ENCODE measurements at places on chromosomes 16 and 17.

GRCh38 chr17:61127960-61128359 lies 271.7 kb upstream of the TBX2 start:
- DNase-seq: no peak

DNA sequence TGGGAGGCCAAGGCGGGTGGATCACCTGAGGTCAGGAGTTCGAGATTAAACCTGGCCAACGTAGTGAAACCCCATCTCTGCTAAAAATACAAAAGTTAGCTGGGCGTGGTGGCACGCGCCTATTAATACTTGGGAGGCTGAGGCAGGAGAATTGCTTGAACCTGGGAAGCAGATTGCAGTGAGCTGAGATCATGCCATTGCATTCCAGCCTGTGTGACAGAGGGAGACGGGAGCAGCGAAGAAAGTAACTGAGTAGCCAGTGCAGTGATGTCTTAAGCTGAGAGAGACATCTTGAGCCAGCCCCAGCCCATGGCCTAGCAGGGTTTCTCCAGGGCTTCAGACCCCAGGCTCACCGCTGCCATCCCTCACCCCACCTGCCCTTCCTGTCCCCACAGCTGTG lies 9.8 kb upstream of the SMIM5 start:
- DNase-seq: no peak

- no peak for DNase-seq
These were observed 7.1 kb downstream of the COPZ2 start for GRCh38 chr17:48030531-48030930.

DNA sequence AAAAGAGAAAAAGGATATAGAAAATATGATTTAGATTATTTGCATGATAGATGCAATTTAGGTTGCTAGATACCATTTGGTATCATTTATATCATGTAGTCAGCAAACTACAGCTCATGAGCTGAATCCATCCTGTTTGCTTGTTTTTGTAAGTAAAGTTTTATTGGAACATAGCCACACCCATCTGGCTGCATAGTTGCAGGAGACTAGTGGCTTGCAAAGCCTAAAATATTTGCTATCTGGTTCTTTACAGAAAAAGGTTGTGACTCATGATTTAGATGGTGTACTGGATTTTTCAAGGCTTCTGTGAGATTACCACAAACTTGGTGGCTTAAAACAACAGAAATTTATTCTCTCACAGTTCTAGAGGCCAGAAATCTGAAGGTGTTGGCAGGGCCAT lies 49.9 kb downstream of the MAP2K4 start:
- DNase-seq: peak; percentile 52

- peak; percentile 71 for DNase-seq
These were observed 24.6 kb upstream of the LRRC75A start for GRCh38 chr17:16516594-16517051.

DNA sequence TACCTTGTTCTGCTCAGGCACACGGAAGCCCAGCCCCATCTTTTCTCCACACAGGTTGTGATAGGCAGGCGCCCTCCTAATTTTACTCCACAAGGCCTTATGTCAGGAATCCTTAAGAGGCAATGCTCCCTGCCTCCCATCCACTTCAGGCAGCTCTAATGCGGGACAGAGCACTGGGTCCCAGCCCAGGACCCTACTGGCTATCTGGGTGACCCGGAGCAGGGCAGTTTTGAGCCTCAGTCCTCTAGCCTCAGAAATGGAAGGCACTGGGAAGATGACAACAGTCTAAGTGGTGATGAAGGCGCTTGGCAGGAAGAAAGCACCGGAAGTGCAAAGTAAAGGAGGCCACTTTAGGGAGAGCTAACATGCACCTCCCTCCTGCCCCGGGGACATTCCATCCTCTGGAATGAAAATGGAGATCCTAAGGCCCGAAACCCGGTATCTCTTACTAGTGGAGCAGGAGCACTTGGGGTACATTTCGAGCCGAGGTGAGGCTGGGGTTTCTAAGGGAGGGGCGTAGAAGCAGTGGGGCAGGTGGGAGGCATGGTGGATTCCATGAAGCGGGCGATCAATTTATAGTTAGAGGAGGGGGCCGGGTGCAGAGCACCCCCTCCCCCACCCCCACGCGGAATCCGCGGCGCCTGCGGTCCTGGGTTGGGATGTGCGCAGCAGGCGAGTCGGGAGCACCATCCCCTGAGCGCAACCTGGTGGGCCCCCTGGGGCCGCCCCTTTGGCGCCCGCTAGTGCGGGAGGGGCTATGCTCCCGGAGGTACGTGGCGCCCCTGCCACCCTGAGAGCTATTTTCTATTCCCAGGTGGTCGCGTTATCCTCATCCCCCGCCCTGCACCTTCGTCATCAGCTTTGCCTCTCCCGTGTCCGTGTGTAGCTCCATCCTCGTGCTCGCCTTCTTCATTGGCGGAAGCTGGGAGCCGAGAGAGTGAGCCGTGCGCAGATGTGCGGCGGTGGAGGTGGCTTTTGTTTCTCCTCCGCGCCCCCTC lies 4.9 kb downstream of the MT1F start:
- DNase-seq: no peak

DNA sequence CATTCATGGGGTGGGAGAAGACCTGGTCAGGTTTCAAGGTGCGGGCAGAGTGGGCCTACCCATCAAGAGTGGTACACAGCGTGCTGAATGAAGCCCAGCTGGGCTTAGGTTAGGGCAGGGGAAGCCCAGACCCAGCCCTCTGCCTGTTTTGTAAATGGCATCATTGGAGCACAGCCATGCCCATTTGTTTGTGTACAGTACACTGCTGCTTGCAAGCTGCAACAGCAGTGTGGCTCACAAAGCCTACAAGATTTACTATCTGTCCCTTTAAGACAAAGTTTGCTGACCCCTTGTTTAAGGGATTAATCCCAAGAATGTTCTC lies 230.1 kb upstream of the TNRC6C start:
- DNase-seq: no peak

GRCh38 chr16:88479793-88480760 lies 27.0 kb downstream of the ZFPM1 start:
- DNase-seq: no peak

- no peak for DNase-seq
These were observed 127.0 kb downstream of the ABCC1 start for GRCh38 chr16:16076423-16076813.

DNA sequence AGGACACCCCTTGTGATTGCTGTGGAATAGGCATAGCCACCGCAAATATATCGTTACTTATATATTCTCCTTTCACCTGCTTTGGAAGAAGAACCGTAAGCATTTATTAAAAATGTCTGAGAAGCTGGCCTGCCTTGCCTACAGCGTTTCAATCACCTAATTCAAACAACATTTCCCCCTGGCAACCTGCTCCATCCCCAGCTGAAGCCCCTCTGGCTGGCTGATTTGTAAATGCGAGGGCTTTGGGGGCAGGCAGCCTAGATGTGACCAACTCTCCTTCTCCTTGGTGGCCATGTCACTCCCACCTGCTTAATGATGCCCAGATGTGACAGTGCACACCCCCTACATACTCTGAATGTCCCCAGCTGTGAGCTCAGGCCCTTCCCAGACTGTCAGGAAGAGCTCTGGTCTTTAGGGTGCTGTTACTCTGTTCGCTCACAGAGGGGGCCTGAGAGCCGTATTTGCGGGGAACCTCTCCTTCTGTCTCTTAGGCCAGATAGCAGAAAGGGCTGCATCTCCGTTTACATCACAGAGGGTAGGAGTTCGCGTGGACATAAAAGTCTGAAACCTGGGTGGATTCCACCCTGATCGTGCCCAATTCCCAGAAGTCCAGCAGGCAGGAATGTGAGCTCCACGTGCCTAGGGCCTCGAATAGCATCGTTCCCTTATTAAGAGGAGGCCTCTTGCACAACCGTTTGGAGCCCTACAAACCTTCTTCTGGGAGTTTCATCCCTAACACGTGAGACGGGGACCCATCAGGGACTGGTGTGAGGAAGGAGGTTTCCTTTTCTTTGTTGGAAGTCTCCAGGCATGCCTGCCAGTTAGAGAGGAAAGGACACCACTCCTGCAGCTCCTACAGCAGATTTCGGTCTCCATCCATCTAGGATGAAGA lies 2.4 kb upstream of the SDK2 start:
- DNase-seq: no peak

GRCh38 chr16:751152-752006 lies 9.2 kb upstream of the MSLN start:
- DNase-seq: no peak

- no peak for DNase-seq
These were observed 2.3 kb downstream of the GFAP start for GRCh38 chr17:44912763-44913544.

DNA sequence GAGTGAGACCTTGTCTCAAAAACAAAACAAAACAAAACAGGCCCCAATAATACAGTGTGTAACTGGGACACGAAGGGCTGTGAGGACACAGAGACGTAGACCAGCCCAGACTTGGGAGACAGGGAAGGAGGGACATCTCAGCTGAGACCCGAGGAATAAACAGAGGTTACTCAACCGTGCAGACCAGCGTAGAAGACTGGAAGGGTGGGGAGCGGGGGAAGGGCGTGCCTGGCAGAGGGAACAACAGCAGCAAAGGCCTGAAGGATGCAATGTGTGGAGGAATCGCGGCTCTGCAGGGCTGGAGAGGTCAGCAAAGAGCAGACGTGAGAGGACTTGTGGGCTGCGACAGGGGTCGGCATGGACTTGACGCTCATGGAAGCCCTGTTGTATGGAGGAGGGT lies 11.6 kb upstream of the CES4A start:
- DNase-seq: peak; percentile 40

- DNase-seq: no peak
These were observed 126.7 kb downstream of the IRF8 start for GRCh38 chr16:86025706-86026105.

DNA sequence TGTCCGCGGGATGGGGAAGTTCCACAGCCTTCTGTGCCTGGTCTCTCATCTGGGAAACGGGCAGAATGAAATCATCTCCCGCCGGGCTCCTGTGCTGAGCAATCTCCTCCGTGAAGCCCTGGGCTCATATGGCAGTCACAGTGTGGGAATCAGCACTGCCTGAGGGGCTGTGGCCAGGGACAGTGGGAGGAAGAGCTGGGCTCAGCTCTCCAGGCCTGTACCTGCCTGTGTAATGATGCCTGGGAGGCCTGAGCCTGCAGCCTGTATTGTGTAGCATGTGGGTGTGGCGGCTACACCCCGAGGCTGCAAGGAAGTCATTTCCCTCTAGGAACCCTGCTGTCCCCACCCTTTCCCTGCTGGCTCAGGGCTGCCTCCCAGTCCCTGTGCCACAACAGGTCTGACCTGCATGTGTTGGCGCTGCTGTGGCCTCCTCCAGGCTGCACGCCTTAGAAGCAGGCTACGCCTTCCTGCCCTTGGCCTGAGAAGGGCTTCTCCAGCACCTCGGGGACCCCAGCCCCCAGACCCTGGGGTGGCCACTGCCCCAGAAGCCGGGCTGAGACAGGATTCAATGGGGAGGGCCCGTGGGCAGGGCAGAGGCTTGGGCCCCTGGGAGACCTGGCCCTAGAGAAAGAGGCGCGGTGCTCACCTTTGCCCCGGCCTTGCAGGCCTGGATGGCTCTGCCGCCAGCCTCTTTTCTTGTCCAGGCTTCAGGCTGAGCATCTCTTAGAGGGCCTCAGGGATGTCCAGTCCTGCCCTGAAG lies 2.1 kb downstream of the ITGB4 start:
- DNase-seq: no peak

- DNase-seq: peak; percentile 38
These were observed 77.5 kb upstream of the DYNLRB2 start for GRCh38 chr16:80463326-80463725.

GRCh38 chr17:38352245-38353085 lies 821 bp downstream of the SOCS7 start:
- DNase-seq: no peak

DNA sequence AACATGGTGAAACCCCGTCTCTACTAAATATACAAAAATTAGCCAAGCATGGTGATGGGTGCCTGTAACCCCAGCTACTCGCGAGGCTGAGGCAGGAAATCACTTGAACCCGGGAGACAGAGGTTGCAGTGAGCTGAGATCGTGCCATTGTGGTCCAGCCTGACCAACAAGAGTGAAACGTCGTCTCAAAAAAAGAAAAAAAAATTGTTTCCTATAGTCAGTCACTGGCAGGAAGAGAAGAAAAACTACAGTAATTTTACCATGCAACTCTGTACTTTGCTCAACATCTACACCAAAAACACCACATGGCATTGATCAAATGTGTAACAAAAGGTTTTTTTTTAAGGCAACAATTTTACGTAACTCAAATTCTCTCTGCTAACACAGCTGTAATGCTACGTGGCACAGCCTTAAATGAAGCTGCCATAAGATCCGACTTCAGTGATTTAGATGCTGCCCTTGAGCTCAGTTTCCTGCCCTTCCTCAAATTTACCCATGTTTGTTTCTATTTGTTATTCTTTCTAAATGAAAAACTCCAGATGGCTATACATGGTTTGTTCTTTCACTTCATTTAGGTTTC lies 40.2 kb downstream of the CNOT1 start:
- DNase-seq: no peak

GRCh38 chr16:87584271-87584670 lies 18.0 kb upstream of the JPH3 start:
- DNase-seq: peak; percentile 7

DNA sequence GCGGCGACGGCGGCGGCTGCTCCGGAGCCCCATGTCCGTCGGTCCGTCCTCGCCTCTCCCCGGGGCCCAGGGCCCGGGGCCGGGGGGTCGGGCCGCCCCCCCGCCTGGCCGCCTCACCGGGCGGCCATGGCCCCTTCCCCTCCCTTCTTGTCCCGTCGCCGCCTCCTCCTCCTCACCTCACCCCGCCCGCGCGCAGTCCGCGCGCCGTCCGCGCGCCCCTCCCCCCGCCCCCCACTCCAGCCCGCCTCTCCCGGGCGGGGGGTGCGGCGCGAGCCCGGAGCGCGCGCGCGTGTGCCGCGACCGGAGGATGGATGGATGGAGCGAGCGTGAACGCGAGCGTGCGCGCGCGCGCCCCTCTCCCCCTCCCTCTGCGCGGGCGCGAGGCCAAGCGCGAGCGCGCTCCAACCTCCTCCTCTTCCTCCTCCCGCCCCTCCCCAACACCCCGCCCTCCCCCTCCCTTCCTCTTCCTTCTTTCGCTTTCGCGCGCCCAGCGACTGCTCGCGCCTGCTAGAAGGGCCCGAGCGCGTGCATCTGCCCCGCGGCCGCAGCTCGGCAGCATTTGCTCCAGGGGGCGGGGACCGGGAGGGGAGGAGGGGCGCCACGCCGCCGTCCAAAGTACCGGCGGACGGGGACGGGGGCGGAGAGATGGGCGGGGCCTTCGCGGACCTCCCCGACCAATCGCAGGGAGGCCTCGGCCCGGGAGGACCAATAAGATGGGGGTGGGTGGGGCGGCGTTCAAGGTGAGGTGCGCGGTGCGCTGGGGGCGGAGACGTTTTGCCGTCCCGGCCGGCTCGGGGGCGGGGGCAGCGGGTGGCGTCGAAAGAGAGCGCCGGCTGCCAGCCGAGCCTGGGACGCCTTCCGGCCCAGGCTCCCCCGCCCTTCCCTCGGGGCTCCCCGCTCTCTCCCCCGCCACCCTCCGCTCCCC lies at the start of gene ATXN7L3:
TSS of gene ATXN7L3 (minus strand) at position 332 of the 925 bp plus-strand sequence. CDS start 1,814 bp downstream, outside the sequence.
- DNase-seq: peak; percentile 86
